Uterus (tissue), 4 donors: ENCODE measurements at places on chromosomes 7 and 10.
A peak's percentile ranks its signal among the peaks of the same experiment; 100 is the strongest.

DNA sequence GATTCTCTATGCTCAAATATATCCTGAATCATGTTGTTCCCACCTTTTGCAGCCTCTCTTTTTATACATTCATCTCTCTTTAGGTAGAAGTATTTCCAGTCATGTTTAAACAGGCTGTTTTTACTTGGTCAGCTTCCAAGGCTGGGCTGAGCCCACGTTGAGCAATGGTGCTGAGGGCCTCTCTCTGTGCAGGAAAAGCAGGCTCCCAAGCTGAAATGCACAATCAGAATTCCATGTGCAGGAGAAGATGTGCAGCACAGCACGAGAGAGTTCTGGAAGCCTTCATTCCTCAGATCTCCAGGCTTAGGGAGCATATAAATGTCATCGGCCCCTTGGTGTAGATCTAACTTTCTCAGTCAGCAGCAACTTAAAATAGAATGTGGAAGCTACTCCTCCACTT, 588.5 kb downstream of the TNS3 start:
- H3K36me3 ChIP-seq: no peaks in the 10 kb centered on the region
- H3K4me3 ChIP-seq: no peak overlapping the region

GRCh38 chr10:44850356-44850934, 60.7 kb upstream of the TMEM72 start:
- H3K36me3 ChIP-seq: no peaks in the 10 kb centered on the region
- DNase-seq: no peak
- H3K4me1 ChIP-seq: no peaks in the 10 kb centered on the region
- no peak overlapping the region for H3K4me3 ChIP-seq
- no peak overlapping the region for H3K27ac ChIP-seq
- H3K27me3 ChIP-seq: no peaks in the 10 kb centered on the region

GRCh38 chr7:72435366-72435765, 23.2 kb upstream of the CALN1 start:
- H3K4me3 ChIP-seq: no peak overlapping the region
- H3K36me3 ChIP-seq: no peaks in the 10 kb centered on the region
- no peaks in the 10 kb centered on the region for H3K4me1 ChIP-seq

DNA sequence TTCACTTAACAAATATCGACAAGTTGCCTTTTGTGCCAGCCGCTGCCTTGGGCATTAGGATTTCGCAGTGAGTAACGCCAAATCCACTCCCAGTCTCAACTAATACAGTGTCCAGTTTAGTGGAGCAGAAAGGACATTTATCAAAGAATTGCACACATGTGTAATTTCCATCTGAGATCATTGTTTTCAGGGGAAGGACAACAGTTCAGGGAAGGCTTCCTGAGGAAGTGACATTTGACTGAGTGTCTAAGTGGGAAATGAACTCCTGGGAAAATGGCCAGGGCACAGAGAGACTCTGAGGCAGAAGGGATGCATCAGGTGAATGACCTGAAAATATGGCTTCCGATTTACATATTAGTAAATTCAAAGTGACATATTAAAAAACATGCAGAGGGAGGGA, 89.4 kb downstream of the ITGA8 start:
- H3K27ac ChIP-seq: no peak overlapping the region
- no peak for DNase-seq
- no peaks in the 10 kb centered on the region for H3K27me3 ChIP-seq
- H3K4me1 ChIP-seq: no peaks in the 10 kb centered on the region
- no peaks in the 10 kb centered on the region for H3K36me3 ChIP-seq

GRCh38 chr10:13648425-13648824, 61.7 kb downstream of the PRPF18 start:
- H3K4me1 ChIP-seq: no peaks in the 10 kb centered on the region
- H3K27ac ChIP-seq: no peak overlapping the region
- no peak overlapping the region for H3K4me3 ChIP-seq
- no peaks in the 10 kb centered on the region for H3K36me3 ChIP-seq

GRCh38 chr10:50332108-50332842, 81.0 kb upstream of the ASAH2 start:
- no peak overlapping the region for H3K4me3 ChIP-seq
- H3K4me1 ChIP-seq: no peaks in the 10 kb centered on the region
- no peaks in the 10 kb centered on the region for H3K36me3 ChIP-seq
- no peaks in the 10 kb centered on the region for H3K27me3 ChIP-seq
- H3K27ac ChIP-seq: no peak overlapping the region

- no peak overlapping the region for H3K27ac ChIP-seq
- DNase-seq: peak; percentile 27
- H3K27me3 ChIP-seq: no peaks in the 10 kb centered on the region
- no peaks in the 10 kb centered on the region for H3K36me3 ChIP-seq
- H3K4me3 ChIP-seq: peak overlapping the region; percentile 35
These were observed 13.7 kb upstream of the WAPL start for GRCh38 chr10:86535132-86535882.

GRCh38 chr10:15313843-15314242, 57.2 kb downstream of the FAM171A1 start:
- H3K27me3 ChIP-seq: no peaks in the 10 kb centered on the region
- H3K4me1 ChIP-seq: no peaks in the 10 kb centered on the region
- peak; percentile 24 for DNase-seq
- H3K27ac ChIP-seq: peak overlapping the region; percentile 48
- H3K36me3 ChIP-seq: no peaks in the 10 kb centered on the region

DNA sequence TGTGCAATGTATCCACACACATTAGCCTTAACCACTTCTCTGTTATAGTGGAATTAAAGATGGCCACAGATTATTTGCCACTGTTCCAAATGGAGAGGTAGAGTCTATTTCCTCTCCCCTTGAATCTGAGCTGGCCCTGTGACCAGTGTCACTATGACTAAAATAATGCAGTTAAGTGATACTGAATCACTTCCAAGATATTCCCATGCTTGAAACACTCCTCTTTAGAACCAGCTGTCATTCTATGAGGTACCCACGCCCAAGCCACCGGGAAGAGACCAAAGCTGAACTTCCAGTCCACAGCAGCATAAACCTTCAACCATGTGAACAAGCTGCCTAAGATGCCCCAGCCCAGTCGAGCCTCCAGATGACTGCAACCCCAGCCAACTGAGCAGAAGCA, 2.1 kb upstream of the DHX32 start:
- no peaks in the 10 kb centered on the region for H3K27me3 ChIP-seq
- no peak for DNase-seq
- no peaks in the 10 kb centered on the region for H3K4me1 ChIP-seq
- H3K27ac ChIP-seq: no peak overlapping the region
- H3K36me3 ChIP-seq: no peaks in the 10 kb centered on the region
